Stimulated activated naive CD8-positive, alpha-beta T cell treated with anti-CD3 and anti-CD28 coated beads, Interleukin-15, amount 100 ng/mL, for 72 hours (primary cell): ENCODE measurements at places on chromosomes 4 and X.

DNA sequence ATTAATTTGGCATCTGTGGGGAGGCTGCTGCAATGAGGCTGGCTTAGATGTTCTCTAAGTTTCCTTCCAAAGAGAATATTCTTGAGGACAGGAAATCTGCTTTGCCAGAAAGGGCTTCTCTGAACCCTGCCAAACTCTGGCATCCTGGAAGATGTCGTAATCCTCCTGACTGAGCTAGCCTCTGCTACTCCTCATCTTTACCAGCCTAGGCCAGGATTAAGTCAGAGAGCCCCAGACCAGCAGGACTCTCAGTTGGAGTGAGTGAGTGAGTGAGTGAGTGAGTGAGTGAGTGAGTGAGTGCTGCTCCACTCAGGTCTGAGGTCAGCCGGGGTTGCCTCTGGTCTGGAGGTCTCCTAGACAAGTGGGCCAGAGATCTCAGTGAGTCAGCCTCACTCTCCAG lies 104.9 kb upstream of the SOD3 start:
- no peak for DNase-seq

- no peak for DNase-seq
These were observed 124.2 kb downstream of the CAMK2D start for GRCh38 chr4:113637363-113637762.

- no peak for DNase-seq
These were observed 10.1 kb downstream of the PAPSS1 start for GRCh38 chr4:107709916-107710315.

- DNase-seq = no peak
These were observed 139.1 kb downstream of the COL4A6 start for GRCh38 chrX:108299101-108299591.
